ENCODE measurements at places on chromosomes 11 and 22. TPM values are rescaled to one million over a fixed set of nuclear protein-coding genes. Genes with fewer than 3 reads are reported as not detected.

The ANKK1 gene
- 0.07 TPM for total RNA-seq

The KRTAP5-1 gene
- not detected for total RNA-seq

The ART1 gene
- total RNA-seq, result not detected

The OR51I1 gene
- total RNA-seq, result not detected

The SULT4A1 gene
- not detected for total RNA-seq

The OR8A1 gene
- total RNA-seq, result not detected

The OR4D5 gene
- total RNA-seq, result not detected

The MMP8 gene
- total RNA-seq, result not detected

The CD3D gene
- total RNA-seq, result not detected

The ZFP91 gene
- 44.3 TPM for total RNA-seq

The OR52B2 gene
- total RNA-seq, result not detected

The NXPE2 gene
- not detected for total RNA-seq

The RIBC2 gene
- 2.6 TPM for total RNA-seq

The MPEG1 gene
- total RNA-seq, result not detected

The NFAM1 gene
- total RNA-seq, result not detected

The OR51G1 gene
- total RNA-seq, result not detected

The TUB gene
- total RNA-seq, result 5.2 TPM

The DEPDC5 gene
- 4.1 TPM for total RNA-seq

The KRTAP5-10 gene
- not detected for total RNA-seq

The VSIG2 gene
- not detected for total RNA-seq

The LARGE1 gene
- 4.4 TPM for total RNA-seq

The IGLL1 gene
- not detected for total RNA-seq

The HEPACAM gene
- not detected for total RNA-seq

All from A549 treated with RU486 at 1 μM for 4 hours (cell line).